ENCODE measurements at places on chromosomes 12 and 14.

DNA sequence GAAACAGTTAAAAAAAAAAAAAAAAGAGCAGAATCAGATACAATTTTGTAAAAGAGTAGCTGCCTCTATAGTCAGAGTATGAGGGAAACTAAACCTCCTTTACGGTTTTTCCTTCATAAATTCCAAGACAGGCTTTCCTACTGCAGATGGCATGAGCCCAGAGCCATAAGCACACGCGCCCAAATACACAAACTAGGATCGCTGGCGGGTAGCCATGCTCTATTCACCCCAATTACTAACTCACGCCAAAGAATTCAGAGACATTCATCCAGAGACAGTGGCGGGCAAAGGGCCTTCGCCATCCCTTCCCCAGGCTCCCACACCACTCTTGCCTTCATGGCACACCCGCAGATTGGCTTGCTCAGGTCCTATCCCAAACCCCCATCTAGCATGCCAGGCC lies 48.2 kb downstream of the MOK start:
- DNase-seq = no peak

- DNase-seq = no peak
These were observed 37.2 kb downstream of the PRKAB1 start for GRCh38 chr12:119705182-119705581.

DNA sequence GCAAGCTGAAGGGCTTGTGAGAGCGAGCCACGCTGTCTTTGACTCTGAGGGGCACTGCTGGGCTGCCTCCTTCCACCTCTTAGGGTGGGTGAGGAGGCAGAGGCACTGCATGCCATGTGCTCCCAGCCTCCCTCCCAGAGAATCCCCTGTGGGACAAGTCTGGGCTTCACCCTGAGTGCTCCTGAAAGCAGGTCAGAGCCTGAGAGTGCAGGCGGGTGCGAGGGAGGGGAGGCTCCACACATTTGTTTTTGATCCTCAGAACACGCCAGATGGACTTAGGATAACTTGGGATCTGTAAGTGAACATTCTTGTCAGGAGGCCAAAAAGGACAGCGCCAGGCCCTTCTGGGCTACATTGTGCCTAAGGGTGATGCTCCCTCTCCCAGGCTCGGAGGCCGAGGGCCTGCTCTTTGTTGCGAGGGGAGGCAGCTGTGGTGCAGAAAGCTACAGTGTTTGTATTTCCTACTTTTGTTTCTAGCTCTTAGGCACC lies 155.4 kb downstream of the TMX1 start:
- DNase-seq = no peak

- no peak for DNase-seq
These were observed 142.0 kb upstream of the PELI2 start for GRCh38 chr14:55976219-55976618.

DNA sequence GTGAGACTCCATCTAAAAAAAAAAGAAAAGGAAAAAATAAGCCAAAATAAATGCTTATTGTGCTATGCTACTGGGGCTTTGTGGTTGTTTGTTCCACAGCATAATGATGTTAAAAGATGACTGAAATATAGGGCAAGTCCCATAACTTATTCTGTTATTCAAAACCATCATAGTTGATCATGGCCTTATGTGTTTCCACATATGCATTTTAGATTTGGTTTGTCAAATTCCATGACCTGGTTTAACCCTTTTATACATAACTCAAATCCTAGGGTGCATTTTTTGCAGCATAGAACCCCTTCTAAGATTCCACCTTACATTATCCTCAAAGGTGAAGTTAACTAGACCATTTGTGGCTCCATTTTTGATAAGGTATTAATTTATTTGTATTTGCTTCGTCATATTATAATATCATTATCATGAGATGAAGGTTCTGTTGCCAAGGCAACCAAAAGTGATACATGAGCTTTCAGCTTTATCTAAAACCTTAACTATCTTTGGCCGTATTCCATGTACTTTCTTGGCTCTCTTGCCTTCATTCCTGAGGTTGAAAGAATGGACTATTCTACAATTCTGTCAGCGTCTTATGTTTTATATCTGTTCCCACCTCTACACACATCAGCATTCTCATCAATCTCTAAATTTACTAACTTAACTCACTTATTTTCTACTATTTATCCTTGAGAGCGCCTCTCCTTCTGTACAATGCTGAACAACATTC lies 138.7 kb upstream of the DYRK2 start:
- DNase-seq = no peak

DNA sequence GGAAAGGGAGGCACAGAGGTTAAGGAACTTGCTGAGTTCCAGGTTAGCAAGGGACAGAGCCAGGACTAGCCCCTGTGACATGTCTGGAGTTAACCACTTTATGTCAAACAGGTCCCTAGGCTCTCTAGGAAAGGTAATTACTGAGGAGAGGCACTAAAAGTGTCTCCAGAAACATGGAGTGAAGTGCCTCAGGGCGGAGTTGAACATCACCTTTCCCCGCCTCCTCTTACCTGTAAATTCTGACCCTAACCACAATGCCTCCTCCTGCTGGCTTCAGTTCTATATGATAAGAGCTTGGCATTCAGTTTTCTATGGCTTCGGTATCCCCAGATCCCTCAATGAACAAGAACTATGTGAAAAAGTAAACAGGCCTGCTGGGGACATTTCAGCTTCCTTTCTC lies 18.1 kb downstream of the RPH3A start:
- no peak for DNase-seq

DNA sequence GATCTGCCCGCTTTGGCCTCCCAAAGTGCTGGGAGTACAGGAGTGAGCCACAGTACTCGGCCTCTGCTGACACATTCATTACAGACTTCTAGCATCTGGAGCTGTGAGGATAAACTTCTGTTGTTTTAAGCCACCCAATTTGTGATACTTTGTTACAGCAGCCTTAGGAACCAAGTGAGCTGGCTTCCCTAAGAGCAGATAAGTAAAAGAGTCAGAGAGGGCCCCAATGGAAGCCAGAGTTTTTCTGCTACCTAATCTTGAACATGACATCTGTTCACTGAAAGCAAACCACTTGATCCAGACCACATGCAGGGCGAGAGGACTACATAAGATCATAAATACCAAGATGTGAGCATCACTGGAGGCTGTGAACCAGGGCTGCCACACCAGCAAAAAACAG lies 3.7 kb upstream of the MAPKAPK5 start:
- DNase-seq = no peak

DNA sequence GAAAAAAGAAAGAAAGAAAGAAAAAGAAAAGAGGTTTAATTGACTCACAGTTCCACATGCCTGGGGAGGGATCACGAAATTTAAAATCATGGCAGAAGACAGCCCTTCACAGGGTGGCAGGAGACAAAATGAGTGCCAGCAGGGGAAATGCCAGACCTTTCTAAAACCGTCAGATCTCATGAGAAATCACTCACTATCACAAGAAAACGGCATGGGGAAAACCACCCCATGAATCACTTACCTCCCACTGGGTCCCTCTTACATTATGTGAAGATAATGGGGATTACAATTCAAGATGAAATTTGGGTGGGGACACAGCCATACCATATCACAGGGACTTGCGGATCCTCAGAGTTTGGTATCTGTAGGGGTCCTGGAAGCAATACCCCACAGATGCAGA lies 16.3 kb upstream of the EGLN3 start:
- no peak for DNase-seq

DNA sequence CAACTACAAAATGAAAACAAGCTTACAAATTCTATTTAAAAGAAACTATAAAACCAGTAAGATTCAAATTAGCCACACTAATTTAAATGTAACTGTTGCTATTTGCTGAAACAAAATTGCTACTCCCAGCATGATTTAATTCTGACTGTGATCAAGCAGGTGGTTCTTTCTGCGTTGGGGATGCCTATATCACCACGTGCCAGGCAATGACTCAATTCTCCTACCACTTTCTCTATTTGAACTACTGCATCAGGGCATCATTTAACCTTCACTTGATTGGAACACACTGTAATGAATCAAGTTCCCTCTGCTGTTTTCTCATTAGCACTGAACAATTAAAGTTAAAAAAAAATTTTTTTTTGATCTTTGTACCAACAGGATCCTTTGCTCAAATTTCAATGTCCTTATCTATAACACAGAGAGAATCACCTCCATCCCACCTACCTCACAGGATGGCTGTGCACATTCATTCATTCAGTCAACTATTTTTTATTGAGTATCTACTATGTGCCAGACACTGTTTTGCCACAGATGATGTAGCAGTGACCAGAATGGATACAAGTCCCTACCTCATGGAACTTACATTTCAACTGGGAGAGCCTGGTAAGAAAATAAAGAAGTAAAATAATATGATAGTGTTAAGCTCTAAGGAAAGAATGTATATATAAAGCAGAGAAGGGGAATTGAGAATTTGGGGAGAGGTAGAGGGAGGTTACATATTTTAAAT lies 8.0 kb upstream of the ACTN1 start:
- no peak for DNase-seq

GRCh38 chr12:96420277-96420835 lies 20.1 kb upstream of the CDK17 start:
- no peak for DNase-seq

DNA sequence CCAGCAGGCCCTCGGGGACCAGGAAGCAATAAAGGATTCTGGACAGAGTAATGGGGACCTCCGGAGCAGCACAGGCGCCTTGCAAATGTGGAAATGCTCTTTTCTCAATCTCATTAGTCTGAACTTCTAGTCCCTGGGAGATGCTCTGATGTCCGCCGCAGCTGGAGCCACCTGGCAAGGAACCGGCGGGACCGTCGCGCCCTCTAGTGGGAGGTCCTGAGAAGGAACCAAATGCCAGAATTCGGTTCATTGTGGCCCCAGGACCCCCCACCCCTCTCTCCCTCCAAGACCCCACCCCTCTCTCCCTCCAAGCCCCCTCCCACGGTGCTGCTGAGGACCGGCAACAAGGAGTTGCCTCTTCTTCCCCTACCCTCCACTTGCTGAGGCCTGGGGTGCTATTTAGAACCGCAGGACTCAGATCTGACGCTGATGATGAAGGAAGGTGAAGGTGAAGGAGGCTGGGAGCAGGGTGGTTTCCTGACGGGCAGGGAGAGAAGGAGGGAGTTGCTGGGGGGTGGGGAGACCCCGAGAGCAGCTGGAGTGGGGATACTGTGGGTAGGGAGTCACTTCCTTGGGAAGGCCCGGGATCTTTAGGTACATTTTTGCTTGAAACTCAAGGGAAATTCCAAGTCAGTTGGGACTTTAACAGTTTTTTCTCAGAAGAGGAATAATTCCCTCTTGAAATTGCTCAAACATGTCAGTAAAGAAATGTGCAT lies 42.5 kb downstream of the SMIM41 start:
- DNase-seq = peak; percentile 63

DNA sequence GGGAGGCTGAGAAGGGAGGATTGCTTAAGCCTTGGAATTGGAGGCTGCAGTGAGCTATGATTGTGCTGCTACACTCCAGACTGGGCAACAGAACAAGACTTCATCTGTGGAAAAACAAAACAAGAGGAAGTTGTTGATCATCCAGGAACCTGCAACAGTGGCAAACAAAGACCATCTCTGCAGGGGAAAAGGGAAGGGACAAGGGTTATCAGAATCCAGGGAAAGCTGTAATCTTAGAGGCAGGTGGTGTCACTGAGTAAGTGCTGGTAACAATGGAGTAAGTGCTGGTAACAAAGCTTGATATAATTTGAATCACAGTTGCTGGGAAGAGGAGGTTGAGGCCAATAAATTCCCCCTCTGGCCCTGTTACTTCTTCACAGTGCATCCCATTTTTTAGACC lies 27.5 kb upstream of the DCN start:
- no peak for DNase-seq

DNA sequence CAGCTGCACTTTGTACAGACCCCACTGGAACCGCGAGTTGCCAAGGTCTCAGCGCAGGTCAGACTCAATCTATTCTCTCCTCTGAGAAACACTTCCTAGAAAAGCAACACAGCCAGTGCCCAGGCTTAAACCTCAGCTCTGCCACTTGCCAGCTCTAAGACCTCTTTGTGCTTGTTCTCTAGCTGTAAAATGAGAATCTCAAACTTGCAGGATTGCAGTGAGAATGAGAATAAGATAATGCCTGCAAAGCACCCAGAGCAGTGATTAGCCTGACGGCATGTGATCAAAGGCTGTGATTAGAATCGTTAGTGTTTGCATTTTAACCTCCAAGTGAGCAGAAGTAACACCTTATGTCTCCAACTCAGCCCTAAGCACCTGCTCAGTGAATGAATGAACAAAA lies 21.3 kb downstream of the ANO2 start:
- no peak for DNase-seq

- DNase-seq = no peak
These were observed 101.2 kb upstream of the DAAM1 start for GRCh38 chr14:59087240-59087639.

DNA sequence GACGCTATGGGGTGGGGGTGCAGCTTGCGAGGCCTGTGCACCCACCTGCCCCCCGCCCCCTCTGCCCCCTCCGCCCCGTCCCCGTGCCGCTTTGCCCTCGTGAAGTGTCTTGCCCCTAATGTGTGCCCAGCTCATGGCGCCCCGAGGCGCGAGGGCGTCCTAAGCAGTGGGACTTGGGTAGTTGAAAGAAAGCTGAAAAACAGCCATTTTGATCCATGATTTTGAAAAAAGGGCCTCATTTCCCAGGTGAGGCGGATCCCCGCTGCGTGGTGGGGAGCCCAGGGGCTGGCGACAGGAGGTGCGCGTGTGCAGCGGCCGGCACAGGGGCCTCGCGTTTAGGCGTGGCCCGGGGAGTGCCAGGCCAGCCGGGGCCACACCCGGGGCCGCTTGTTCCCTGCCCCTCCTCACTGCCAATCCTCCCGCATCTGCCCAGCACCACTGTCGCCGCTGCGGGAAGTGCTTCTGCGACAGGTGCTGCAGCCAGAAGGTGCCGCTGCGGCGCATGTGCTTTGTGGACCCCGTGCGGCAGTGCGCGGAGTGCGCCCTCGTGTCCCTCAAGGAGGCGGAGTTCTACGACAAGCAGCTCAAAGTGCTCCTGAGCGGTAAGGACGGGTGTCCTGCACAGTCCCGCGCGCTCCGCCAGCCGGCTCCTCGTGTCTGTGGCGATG lies 11.8 kb downstream of the ZFYVE21 start:
- no peak for DNase-seq
